ENCODE measurements at places on chromosomes 7 and 10. TPM values are rescaled to one million over a fixed set of nuclear protein-coding genes. Genes with fewer than 3 reads are reported as not detected.
A peak's percentile ranks its signal among the peaks of the same experiment; 100 is the strongest.

Gene CPN1
- not detected for polyA plus RNA-seq

Gene RNF133
- 0.06 TPM for polyA plus RNA-seq

DNA sequence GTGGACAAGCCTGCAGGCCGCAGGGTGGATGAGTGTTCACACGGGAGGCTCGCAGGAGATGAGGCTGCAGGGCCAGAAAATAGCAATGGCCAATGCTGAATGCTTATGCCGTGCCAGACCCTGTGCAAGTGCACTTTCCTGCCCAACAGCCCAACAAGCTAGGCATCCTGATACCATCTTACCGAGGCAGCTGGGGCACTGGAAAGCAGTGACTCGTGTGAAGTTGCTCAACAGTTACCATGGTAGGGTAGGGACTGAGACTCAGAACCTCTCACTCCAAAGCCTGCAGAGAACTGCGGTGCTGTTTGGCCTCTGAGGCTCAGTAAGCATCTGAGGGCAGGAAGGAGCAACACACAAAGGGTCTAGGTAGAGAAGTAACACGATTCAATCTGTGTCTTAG lies 43.7 kb downstream of the JAZF1 start:
- H3K4me3 ChIP-seq = no peak overlapping the region
- H3K27ac ChIP-seq = no peak overlapping the region
- peaks cover 14% of the 10 kb centered on the region for H3K4me1 ChIP-seq
- no peaks in the 10 kb centered on the region for H3K36me3 ChIP-seq
- DNase-seq = no peak

GRCh38 chr10:84424731-84425167 lies 96.4 kb downstream of the CCSER2 start:
- H3K4me1 ChIP-seq = peaks cover 53% of the 10 kb centered on the region
- peak overlapping the region; percentile 86 for H3K27ac ChIP-seq
- peaks cover 10% of the 10 kb centered on the region for H3K36me3 ChIP-seq

- DNase-seq = no peak
- H3K27me3 ChIP-seq = no peaks in the 10 kb centered on the region
- H3K4me1 ChIP-seq = peaks cover 32% of the 10 kb centered on the region
- H3K4me3 ChIP-seq = no peak overlapping the region
- H3K36me3 ChIP-seq = no peaks in the 10 kb centered on the region
Measured at GRCh38 chr10:60237977-60238758, 151.5 kb downstream of the ANK3 start.

DNA sequence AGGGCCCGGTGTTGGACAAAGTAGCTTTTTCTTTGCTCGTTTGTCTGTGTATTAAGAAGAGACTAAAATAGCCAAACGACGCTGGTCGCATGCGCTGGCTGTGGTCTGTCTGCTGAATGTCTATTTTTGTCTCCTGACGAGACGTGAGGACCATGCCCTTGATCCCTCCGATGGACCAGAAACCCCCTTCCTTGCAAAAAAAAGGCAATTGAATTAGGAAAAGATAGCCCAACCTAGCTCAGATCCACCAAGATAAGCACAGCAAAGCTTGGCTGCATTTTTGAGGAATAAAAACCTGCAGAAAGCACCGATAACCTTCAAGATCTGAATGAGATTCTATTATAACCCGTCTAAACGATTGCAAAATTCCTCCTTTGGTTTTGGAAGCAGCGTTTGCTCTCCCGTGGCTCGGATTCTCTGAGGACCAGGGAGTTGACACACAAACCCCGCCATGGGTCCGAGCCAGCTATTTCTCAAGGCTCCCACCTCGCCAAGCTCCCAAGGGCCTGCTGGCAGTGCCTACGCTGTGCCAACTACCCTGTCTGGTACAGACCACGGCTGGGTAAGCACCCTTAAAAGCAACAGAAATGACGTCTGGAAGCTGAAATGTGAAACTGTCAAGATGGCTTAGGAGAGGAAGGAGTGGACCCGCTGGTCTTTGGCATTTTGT lies 17.7 kb upstream of the TTYH3 start:
- no peak overlapping the region for H3K4me3 ChIP-seq
- peaks cover 27% of the 10 kb centered on the region for H3K4me1 ChIP-seq
- H3K27ac ChIP-seq = peak overlapping the region; percentile 69
- no peaks in the 10 kb centered on the region for H3K27me3 ChIP-seq
- peak; percentile 84 for DNase-seq
